ENCODE measurements at places on chromosomes 3 and 15.

DNA sequence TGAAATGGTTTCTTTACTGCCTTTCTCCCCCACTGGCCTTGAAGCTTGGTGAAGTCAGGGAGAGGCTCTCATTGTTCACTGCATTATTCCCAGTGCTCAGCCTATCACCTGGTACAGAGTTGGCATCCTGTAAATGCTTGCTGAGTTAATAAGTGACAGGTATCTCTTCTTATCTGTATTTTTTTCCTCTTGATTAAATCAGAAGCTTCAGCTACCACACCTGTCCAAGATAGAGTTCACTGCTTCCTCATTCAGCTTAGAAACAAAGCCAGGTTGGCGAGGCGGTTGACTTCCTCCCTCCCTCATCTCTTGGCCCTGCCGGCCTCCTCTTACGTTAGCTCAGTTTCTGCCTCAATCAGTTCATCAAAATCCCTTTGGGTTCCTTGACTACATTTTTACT lies 142.8 kb downstream of the LIPC start:
- DNase-seq: no peak

GRCh38 chr3:62453448-62453847 lies 80.1 kb upstream of the FEZF2 start:
- no peak for DNase-seq

- DNase-seq: no peak
Measured at GRCh38 chr15:39741258-39741657, 41.4 kb downstream of the FSIP1 start.

- DNase-seq: no peak
Measured at GRCh38 chr3:141499965-141500364, 13.1 kb downstream of the RASA2 start.

GRCh38 chr3:59424268-59425010 lies 374.6 kb upstream of the CFAP20DC start:
- DNase-seq: no peak

GRCh38 chr15:64456634-64457108 lies 3.7 kb upstream of the ZNF609 start:
- DNase-seq: no peak

GRCh38 chr3:37041546-37042195 lies 48.4 kb downstream of the MLH1 start:
- DNase-seq: no peak

GRCh38 chr3:69867941-69868505 lies 128.8 kb downstream of the MITF start:
- DNase-seq: no peak

GRCh38 chr3:42690766-42691680 lies 5.7 kb downstream of the KLHL40 start:
- DNase-seq: peak; percentile 17

DNA sequence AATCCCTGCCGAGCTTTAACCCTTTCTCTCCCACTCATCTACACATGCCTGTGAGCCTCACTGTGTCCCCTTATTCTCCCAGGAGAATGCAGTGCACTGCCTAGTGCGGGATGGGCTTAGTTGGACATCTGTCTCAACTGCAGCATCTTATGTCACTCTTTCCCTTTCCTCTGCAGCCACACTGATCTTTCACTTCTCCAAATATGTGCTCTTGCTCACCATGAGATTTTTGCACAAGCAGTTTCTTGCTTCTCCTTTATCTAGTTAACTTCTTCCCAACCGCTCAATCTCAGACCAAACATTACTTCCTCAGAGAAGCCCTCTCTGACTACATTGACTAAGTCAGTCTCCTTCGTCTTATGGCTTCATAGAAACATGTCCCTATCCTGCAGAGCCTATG lies 292.3 kb downstream of the KBTBD8 start:
- no peak for DNase-seq

GRCh38 chr15:45429941-45430792 lies 51.8 kb upstream of the GATM start:
- peak; percentile 94 for DNase-seq

GRCh38 chr3:188792793-188793192 lies 379.0 kb upstream of the TPRG1 start:
- DNase-seq: no peak

DNA sequence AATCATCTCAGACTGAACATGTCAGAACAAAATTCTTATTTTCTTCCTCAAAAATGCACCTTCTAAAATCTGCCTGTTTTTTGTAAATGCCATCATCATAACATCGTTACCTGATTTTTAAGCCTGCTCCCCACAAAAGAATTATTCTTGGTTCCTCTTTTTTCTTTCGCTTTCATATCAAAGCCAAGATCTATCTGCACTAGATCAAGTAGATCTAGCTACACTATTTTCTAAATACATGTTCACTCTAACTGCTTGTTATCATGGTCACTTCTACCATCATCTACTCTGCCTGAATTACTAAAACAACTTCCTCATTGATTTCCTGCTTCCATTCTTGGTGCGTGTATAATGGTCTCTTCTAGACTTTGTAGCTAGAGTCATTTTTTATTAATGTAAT lies 217.7 kb downstream of the ARPP21 start:
- no peak for DNase-seq
